Stimulated activated CD8-positive, alpha-beta memory T cell treated with anti-CD3 and anti-CD28 coated beads, Interleukin-4, amount 100 ng/mL, for 24 hours (primary cell): ENCODE measurements at places on chromosomes 13 and 19.

- DNase-seq: no peak
Observed at GRCh38 chr13:74485757-74486156, 351.6 kb upstream of the KLF12 start.

DNA sequence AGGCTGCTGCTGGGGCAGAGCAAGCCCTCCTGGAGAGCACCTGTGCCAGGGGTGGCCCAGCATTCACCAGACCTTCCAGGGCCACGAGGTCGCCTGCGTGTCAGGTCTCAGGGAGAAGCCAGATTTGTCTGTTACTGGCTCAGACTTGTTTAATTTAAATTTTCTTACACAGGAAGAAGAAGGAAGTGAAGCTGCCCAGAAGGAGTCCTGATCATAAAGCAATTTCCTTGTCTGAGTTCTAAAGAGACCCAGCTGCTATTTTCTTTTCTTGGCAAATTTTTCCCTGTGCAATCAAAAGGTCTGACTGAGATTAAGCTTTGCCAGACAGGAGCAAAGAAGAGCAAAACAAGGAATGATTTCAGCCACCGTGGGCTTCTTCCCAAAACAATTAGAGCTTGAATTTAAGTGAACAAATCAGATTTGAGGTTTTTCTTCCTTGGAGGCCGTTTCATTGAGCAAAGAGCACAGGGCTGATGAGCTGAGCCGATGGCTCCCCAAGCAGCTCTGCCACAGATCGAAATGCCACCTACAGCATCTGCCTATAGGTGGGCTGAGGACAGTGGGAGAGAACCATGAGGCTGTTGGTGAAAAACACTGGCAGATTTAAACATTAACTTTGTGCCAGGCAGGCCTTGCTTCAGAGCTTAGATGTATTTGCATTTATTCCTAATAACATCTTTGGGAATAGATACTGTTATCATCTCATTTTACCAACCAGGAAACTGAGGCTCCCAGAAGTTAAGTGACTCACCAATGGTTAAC is 40.1 kb downstream of the HSPH1 start:
- DNase-seq: no peak

GRCh38 chr19:35265900-35266519 is 2.8 kb upstream of the USF2 start:
- DNase-seq: no peak

DNA sequence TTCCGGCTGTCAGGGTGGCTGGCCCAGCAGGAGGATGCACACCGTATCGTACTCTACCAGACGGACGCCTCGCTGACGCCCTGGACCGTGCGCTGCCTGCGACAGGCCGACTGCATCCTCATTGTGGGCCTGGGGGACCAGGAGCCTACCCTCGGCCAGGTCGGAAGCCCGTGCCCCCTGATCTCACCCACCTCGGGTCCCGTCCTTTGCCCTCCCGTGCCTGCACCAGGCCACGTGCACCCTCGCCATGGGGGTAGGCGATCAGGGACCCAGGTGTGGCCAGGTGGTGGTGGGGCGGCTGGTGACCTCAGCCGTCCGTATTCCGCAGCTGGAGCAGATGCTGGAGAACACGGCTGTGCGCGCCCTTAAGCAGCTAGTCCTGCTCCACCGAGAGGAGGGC is 19.0 kb downstream of the PNPLA6 start:
- no peak for DNase-seq
